ENCODE measurements at places on chromosomes 1 and 21.

DNA sequence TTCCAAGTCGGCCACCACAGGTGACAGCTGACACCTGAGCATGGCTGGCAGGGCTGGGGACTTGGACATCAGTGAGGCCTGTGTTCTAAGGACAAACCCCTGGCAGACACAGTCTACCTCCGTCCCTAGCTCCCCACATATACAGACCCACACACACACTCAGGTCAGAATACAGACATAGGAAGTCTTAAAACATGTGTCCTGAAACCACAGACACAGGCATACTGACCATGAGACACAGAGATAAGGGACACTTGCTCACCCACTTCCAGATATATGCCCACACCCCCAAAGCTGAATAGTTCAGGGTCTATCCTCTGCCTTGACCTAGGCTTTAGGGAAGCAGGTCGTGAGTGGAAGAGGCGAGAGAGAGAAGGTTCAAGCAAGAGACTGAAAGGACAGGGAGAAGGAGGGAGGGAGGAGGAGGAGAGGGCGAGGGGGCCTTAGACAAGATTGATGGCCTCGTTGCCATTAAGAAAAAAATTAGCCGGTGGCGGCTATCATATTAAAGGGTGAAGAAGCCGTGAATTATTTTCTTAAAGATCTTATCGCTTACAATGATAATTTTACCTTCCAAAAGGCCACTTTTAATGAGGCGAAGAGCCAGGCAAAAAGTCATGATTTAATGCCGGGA lies 49.9 kb downstream of the TMEM53 start:
- no peak for DNase-seq

DNA sequence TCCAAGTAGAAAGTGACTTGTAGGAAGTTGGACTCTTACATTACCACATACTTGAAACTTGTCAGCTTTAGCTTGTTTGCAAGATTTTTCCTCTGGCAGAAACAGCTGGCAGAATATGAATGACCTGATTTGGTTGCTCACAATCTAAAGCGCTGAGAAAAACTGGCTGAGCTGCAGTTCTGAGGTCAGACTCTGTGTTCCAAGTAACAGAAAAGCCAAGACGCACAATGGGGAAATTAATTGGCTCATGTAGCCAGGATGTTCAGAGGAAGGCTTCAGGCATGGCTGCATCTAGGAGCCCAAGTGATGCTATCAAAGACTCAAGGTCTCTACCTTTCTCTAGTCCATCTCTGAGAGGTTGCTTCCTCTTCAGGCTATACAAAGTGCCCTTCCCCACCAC lies 27.0 kb downstream of the ALPL start:
- DNase-seq: no peak

- DNase-seq: no peak
Observed at GRCh38 chr1:234348964-234349363, 24.3 kb upstream of the COA6 start.

DNA sequence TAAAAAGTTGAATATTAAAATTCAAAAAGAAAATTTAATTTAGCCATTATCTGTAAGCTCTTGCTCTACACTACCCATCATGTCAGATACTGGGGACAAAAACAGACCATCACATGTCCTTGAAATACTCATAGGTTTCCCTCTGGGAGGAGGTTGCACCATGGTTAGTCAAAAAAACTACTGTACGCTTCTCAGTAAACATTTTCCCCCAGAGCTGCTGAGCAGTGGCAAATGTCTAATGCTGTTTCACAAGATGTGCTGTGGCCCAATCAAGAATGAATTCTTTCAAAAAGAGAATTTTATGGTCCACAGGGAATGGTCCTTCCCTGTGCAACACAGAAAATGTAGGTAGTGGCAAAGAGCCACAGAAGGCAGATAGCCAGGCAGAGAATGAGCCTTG lies 6.1 kb downstream of the SLC25A24 start:
- DNase-seq: no peak

GRCh38 chr1:81921851-81922462 lies 121.2 kb downstream of the ADGRL2 start:
- DNase-seq: no peak

DNA sequence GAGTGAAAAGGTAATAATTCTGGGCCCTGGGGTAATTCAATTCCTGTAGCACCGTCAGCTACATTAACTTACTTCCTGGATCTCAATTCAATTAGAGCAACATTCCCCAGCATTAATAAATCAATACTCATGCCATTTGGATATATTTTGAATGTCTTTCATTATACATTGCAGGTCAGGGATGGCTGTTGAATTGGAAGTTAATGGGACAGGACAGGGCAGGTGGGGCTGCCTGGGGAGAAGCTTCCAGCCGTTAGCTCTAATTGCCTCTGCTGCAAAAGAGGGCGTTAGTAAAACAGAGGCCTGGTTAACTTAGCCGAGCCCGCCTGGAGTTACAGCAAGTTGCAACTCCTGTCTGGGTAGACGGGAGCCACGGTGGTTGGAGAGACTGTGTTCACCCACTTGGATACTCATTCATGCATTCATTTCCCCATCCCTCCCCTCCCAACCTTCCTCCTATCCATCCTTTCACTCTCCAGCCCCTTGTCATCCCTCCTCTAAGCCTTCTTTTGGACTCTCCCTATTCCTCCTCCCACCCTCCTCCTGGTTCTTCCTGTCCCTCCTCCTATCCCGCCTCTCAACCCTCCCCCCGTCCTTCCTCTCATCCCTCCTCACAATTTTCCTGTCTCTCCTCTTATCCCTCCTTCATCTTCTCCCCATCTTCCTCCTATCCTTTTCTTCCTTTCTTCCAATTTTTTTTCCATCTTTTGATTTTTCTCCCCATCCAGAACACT lies 137.6 kb upstream of the RUNX3 start:
- DNase-seq: peak; percentile 1

DNA sequence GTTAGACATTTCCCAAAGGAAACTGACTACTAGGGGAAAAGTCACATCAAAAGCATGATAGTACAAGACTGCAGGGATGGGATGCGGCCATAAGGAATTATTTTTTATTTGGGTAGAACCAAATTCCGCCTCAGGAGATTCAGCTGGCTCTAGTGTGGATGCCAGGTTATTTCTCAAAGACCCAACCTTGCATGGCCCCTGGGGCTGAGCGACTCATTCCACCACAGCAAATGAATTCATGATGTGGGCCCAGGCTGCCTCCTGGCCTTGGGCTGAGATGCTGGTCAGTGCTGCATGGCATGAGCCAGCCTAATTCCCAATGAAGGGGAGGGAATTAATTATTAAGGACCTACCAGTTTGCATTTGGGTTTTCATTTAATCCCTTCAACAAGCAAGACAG lies 11.8 kb downstream of the TMEM35B start:
- no peak for DNase-seq

GRCh38 chr1:1752636-1753606 lies 25.3 kb downstream of the NADK start:
- DNase-seq: no peak

GRCh38 chr1:162381383-162381782 lies at the start of gene C1orf226:
Gene C1orf226 (plus strand): TSS chr1:162381728. CDS start chr1:162381902, 174 bp downstream.
- DNase-seq: no peak
